Amniotic stem cell (primary cell): ENCODE measurements at places on chromosomes 12 and 14.
A peak's percentile ranks its signal among the peaks of the same experiment; 100 is the strongest.

- DNase-seq: no peak
Measured at GRCh38 chr12:22409377-22410164, 75.1 kb upstream of the ST8SIA1 start.

DNA sequence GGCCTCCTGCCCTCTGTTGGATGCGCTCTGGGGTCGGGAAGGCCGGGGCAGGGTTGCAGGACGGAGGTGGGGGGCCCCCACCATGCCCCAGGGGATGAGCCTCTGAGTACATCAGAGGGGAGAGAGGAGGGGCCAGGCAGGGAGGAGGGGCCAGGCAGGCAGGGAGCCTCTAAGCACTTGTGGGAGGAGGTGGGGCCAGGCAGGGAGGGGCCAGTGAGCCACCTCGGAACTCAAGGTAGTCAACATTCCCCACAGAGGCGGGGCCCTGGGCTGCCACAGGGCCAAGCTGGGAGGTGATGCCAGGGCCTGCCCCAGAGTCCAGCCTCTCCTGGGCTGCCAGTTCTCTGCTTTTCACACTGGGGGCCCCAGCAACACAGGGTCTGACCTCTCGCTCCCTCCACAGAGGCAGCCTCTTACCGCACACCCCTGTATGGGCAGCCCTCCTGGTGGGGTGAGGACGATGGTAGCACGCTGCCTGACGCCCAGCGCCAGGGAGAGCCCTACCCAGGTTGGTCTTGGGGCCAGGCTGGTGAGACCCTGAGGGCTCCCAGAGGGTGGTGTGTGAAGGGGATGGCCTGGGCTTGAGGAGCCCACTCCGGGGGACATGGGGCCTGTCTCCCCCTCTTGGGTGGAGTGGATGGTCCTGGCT is 17.4 kb downstream of the CEP170B start:
- no peak for DNase-seq

GRCh38 chr12:111442301-111443045 is 36.8 kb downstream of the SH2B3 start:
- DNase-seq: no peak

DNA sequence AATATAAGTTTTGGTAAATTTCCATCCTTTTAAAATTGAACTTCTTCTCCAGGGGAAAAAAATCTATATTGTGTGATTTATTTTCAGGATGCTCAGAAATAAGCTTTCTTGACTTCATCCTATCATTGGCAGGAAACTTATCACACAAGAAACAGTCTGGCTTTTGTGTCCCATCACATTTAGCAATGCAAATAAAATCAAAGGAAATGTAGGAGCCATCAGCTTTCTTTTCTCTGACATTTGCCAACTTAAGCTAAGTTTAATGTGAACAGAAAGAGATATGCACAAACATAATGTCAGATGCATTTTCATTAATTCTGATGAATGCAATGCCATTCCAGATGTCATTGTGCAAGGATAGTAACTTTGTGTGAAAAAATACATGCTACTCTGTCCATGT is 56.6 kb downstream of the LIN7A start:
- DNase-seq: no peak

GRCh38 chr14:102020058-102020971 is 55.9 kb downstream of the DYNC1H1 start:
- DNase-seq: peak; percentile 80

- DNase-seq: no peak
Measured at GRCh38 chr12:65946821-65947220, 122.5 kb downstream of the HMGA2 start.

- DNase-seq: no peak
Measured at GRCh38 chr12:28512876-28513275, 322.6 kb downstream of the CCDC91 start.

GRCh38 chr12:109893261-109893995 is 6.6 kb upstream of the TCHP start:
- DNase-seq: no peak

- no peak for DNase-seq
Measured at GRCh38 chr12:44947163-44947562, 71.0 kb upstream of the NELL2 start.

DNA sequence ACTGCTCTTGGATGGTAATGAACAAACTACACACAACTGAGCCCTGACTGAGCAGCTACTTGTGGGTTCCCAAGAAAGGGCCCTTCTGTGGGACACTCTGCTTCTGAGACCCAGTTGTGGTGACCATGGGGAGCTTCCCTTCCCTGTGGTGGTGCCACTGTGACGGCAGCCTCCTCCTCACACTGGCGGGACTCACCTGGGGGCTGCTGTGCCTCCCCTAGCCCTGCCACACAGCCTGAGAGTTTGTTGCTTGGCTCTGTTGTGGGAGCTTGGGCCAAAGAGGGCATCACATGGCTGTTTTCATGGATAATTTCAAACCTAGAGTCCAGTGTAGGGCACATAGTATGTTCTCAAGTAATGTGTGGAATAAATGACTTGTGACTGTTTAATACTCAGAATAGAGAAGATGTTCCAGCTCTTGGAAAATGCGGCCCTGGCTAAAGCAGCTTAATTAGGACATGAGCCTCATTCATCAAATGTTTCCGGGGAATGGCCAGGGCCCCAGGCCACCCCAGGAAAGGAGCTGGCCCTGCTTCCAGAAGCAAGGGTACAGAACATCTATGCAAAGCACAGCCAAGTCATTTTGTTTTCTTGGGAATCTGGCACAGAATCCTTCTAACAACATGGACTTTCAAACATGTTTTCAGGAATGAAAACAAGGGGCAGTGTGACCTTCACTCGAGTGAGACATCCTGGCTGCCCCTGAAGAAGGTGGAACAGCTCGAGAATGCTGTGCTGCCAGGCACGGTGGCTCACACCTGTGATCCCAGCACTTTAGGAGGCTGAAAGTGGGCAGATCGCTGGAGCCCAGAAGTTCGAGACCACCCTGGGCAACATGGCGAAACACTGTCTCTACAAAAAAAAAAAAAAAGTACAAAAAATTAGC is 21.2 kb downstream of the ZFYVE21 start:
- DNase-seq: no peak

- no peak for DNase-seq
Measured at GRCh38 chr14:74921053-74921620, 1.9 kb downstream of the RPS6KL1 start.

DNA sequence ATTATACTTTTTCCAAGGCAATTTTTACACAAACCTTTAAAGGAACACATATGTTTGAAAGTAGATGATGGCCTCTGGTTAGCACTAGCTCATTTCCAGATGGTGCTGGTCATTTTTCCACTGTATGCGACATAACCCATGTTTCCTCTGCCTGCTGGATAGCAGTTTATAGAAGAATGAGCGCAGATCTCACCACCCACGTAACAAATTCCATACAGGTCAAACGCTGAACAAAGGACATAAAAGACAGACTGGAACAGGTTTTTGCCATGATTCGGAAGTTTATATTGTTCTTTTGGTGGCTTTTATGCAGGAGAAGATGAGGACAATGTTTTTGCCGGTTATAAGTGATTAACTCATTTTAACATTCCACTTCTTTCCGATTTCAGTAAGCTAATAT is 30.7 kb downstream of the PPP1R36 start:
- DNase-seq: peak; percentile 53

DNA sequence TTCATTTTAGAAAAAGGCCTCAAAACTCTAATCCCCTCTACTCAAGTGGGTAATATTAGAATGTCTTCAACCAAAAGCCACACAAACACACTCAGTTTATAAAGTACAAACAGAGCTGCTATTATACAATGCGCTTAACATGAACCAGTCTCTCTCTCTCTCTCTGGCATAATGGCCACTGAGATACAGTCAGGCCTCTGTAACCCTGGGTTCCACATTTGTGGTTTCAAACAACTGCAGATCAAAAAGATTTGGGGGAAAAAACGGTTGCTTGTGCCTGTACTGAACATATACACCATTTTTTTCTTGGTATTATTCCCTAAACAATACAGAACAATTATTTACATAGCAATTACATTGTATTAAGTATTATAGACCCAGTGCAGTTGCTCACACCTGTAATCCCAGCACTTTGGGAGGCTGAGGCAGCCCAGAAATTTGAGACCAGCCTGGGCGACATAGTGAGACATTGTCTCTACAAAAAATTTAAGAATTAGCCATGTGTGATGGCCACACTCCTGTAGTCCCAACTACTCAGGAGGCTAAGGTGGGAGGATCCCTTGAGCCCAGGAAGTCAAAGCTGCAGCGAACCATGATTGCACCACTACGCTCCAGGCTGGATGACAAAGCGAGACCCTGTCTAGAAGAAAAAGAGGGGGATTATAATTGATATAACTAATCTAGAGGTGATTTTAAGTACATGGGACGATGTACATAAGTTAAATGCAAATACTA is 5.6 kb downstream of the SLC11A2 start:
- no peak for DNase-seq

DNA sequence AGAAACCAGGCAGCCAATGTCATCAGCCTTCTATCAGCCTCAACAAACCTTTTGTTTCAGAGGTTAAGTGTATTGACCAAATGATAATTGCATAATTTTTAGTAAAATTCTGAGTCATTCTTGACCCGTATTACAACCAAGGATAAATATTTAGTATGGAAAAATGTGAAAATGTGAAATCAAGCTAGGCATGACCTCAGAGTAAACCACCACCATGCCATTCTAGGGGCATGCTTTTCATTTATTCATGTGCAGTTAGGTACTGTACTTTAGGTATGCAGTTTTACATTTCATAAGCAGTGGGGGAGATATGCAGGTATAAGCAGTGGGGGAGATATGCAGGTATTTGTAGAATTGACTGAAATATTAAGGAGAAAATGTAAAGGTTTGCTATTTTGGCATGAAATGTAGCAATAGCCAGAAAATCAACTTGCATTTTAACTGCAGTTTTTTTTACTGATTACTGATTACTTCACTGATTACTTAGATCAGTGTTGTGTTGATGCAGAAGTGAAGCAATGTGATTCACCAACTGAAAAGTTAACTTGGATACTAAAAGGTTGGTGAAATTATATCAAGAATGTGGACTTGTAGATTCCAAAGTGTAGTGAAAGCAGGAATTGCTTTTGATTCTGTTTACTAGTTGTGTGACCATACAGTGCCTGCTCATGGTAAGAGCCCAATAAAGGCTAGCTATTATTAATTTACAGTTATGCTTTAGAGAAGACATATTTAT is 184.2 kb downstream of the ESR2 start:
- DNase-seq: no peak

GRCh38 chr14:72402377-72402772 is 470.1 kb downstream of the RGS6 start:
- DNase-seq: no peak

- DNase-seq: no peak
Measured at GRCh38 chr14:105470350-105471296, 4.0 kb upstream of the CRIP2 start.

DNA sequence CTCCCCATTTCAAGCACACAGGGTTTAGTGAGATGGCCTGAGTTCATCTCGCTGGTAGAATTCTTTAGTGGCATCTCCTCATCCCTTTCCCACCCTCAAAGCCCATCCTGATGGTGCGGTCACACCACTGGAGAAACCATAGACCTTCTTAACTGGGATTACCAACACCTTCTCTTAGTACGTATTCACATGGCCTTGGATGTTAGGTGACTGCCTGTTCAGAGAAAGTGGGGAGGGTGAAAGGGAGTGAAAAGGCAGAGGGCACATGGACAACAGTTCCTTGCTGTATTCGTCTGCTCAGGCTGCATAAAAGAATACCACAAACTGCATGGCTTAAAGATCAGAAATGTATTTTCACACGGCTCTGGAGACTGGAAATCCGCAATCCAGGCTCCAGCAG is 306.1 kb downstream of the ZFP36L1 start:
- DNase-seq: no peak

DNA sequence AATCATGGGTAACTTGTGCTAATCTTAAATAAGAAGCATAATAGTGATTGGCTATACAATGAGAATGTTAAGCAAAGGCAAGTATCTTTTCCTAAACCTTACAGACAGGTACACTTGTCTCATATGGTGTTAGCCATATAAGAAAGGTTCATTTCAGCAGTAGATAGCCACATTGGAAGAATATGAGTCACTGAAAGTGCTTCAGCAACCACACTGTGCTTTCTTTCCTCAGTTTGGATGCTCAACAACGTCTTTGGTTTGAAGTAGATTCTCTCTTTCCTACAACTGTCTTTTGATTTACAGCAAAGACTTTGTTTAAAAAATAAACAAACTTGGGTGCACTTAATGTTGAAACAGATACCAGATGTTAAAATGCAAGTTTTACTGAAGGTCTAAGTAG is 8.9 kb downstream of the DDHD1 start:
- no peak for DNase-seq

- no peak for DNase-seq
Measured at GRCh38 chr12:62792236-62792870, 142.6 kb downstream of the PPM1H start.

DNA sequence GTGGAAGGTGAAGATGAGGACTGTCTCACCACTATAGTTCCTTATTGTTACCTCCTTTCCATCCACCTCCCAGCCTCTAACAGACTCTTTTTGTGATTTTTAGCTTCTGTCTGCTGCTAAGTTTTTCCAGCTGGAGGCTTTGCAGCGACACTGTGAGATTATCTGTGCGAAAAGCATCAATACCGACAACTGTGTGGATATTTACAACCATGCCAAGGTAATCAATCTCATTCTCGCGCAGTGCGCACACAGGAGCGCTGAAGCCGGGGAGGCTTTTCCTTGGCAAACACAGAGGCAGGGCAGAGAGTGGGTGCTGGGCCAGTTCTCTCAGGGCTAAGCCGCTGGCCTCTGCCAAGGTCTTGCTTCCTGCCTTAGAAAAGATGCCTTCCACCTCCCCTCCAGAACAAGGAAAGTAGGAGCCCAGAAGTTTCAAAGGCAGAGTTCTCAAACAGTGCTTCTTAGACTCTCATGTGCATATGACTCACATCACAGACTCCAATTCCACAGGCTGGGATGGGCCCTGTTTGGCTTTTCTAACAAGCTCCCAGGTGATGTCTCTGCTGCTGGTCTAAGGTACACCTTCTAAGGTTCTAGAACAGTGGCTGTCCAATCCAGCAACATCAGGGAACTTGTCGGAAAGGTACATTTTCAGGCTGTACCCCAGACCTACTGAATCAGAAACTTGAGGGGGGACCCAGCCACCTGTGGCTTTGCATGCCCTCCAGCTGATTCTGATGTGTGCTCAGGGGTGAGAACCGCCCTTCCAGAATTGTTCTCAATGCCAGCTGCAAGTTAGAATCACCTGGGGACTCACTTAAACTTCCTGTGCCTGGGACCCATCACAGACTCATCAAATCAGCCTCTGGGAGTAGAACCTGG is 33.8 kb upstream of the PWP1 start:
- DNase-seq: no peak

GRCh38 chr12:131024721-131025120 is 71.0 kb downstream of the ADGRD1 start:
- DNase-seq: no peak

DNA sequence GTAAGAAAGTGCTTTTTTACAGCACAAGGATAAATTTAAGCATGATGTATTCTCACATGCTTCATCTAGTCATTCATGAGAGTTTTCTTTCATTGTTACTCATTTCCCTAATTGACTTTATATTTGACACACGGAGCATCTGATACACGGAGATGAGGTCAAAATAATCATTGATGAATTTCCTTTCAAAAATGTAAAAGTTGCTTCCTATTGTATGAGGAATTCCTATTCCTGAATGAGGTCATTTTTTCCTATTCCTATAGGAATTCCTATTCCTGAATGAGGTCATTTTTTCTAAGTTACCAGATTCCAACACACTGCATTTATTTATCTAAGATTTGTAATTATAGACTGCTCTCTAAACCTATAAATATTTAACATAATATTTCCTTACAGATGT is 316.7 kb upstream of the KITLG start:
- DNase-seq: peak; percentile 29

GRCh38 chr12:132357623-132358186 is 28.3 kb upstream of the GALNT9 start:
- no peak for DNase-seq

- DNase-seq: no peak
Measured at GRCh38 chr12:83106873-83107272, 420.2 kb downstream of the TMTC2 start.
